Endothelial cell of umbilical vein (primary cell): ENCODE measurements at places on chromosomes 5 and 9. TPM values are rescaled to one million over a fixed set of nuclear protein-coding genes. Genes with fewer than 3 reads are reported as not detected.

The SH3GL2 gene
- polyA plus RNA-seq: 0.08 and 0.12 TPM in 2 replicates

The FYB1 gene
- not detected in 2 replicates for polyA plus RNA-seq

The ADRA1B gene
- 0.77 and 0.89 TPM in 2 replicates for polyA plus RNA-seq

The PCDHGA5 gene
- 0.36 and 0.51 TPM in 2 replicates for polyA plus RNA-seq

The UBE2QL1 gene
- 0.04 and 0.05 TPM in 2 replicates for polyA plus RNA-seq

DNA sequence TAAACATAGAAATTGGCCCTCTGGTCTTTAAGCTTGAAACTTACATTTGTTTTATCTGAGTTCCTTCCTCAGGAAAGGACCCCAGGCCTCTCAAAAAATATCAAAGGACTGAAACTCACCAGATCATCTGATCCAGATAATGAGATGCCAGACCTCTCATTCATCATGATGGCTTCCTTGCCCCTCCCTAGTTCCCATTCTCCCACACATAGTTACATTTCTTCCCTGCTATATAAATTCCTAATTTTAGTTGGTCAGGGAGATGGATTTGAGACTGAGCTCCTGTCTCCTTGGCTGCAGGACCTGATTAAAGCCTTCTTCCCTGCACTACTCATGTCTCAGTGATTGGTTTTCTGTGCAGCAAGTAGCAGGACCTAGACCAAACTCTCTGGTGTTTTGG lies 119.4 kb upstream of the SPIN1 start:
- peaks cover 3% of the 10 kb centered on the region for H3K4me1 ChIP-seq
- no peak for DNase-seq
- no peaks in the 10 kb centered on the region for H3K36me3 ChIP-seq

- H3K4me1 ChIP-seq: no peaks in the 10 kb centered on the region
- H3K27ac ChIP-seq: no peak overlapping the region
- DNase-seq: no peak
These were observed 121.8 kb downstream of the SEMA6A start for GRCh38 chr5:116452774-116453368.

GRCh38 chr5:91910655-91911054 lies 527.5 kb upstream of the ARRDC3 start:
- H3K4me3 ChIP-seq: no peak overlapping the region
- no peak overlapping the region for H3K27ac ChIP-seq
- no peaks in the 10 kb centered on the region for H3K27me3 ChIP-seq
- no peaks in the 10 kb centered on the region for H3K36me3 ChIP-seq

DNA sequence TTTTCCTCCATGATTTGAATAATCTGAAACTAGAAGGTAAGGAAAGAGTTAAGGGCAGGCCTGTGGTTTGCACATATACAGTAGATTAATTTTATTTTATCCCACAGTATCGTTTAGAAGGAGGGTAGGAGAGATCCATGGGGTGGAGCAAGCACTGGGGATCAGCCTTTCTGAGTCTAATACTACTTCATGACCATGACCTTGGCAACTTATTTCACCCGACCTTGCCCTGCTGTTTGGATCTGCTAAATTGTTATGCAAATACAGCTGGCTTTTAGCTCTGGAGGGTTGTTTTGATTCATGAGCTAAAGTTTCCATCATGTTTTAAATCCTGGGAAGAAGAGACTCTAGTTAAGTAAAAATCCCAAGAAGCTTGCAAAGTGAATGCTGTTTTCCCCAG lies 864 bp upstream of the GRIN3A start:
- DNase-seq: no peak
- no peaks in the 10 kb centered on the region for H3K4me1 ChIP-seq
- no peak overlapping the region for H3K4me3 ChIP-seq
- H3K27ac ChIP-seq: no peak overlapping the region

DNA sequence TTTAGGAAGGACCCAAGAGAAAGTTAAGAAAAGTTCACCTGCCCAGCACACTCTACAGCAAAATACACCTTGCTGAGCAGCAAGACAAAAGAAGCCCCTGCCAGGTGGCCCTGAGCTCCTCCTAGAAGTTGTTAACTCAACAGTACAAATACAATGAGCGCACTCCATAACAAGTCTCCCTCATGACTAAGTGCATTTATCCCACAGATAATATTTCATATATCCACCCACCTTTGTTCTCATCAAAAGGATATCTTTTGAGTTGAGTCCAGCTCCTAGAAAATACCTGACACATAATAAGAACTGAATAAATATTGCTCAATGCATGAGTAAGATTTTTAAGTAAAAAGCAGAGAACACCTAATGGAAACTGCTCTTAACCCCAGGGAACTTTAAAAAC lies 73.3 kb downstream of the ABCA1 start:
- H3K4me3 ChIP-seq: no peak overlapping the region
- H3K27me3 ChIP-seq: no peaks in the 10 kb centered on the region
- H3K4me1 ChIP-seq: peaks cover 17% of the 10 kb centered on the region

- no peaks in the 10 kb centered on the region for H3K27me3 ChIP-seq
- H3K4me3 ChIP-seq: no peak overlapping the region
- DNase-seq: no peak
- H3K36me3 ChIP-seq: no peaks in the 10 kb centered on the region
- H3K27ac ChIP-seq: no peak overlapping the region
These were observed 110.4 kb upstream of the ZNF462 start for GRCh38 chr9:106752581-106752980.

- no peak for DNase-seq
- no peak overlapping the region for H3K27ac ChIP-seq
- no peaks in the 10 kb centered on the region for H3K27me3 ChIP-seq
- no peaks in the 10 kb centered on the region for H3K36me3 ChIP-seq
These were observed 15.3 kb upstream of the KIF27 start for GRCh38 chr9:83936523-83936922.

- no peaks in the 10 kb centered on the region for H3K36me3 ChIP-seq
- DNase-seq: no peak
These were observed 375.7 kb downstream of the IRX2 start for GRCh38 chr5:2375757-2376250.

DNA sequence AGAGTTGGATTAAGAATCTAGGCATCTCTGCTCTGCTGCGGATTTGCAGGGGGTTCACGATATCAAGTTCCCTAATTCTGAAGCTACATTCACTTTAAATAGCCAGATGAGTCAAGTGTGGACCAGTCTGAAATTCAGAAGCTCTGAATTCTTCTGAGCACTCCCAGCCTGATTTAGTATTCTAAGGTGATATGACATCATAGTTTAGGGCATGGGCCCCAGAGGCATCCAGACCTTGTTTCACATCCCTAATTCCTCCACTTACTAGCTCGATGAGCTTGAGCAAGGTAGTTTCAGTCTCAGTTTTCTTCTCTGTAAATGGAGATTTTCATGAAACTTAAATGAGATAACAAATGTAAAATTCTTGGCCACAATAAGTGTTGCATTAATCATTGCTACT lies 65.2 kb downstream of the TMEM167A start:
- H3K4me1 ChIP-seq: no peaks in the 10 kb centered on the region
- no peak overlapping the region for H3K4me3 ChIP-seq
- H3K36me3 ChIP-seq: no peaks in the 10 kb centered on the region
- no peak overlapping the region for H3K27ac ChIP-seq

DNA sequence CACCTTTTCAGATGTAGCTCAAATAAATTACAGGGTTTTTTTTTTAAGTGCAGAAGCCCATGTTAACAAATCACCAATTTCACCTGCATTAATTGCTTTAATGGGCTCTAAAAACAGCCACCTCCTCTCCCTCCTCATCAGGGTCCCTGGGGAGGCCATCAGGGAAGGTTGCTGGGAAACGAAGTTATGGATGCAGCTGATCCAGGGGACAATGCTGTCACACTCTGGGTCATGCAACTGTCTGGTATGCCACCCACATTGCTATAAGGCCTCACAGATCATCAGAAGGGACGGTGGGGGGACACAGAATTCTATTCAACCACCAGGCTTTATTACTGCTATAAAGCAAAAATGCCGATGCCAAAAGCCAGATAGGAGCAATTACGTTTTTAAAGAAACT lies 9.3 kb downstream of the WHRN start:
- H3K27me3 ChIP-seq: peaks cover 37% of the 10 kb centered on the region
- no peaks in the 10 kb centered on the region for H3K4me1 ChIP-seq
- no peak overlapping the region for H3K4me3 ChIP-seq
- no peak overlapping the region for H3K27ac ChIP-seq
- no peaks in the 10 kb centered on the region for H3K36me3 ChIP-seq

- H3K27me3 ChIP-seq: no peaks in the 10 kb centered on the region
- H3K27ac ChIP-seq: no peak overlapping the region
- DNase-seq: peak; percentile 48
- H3K4me3 ChIP-seq: no peak overlapping the region
- H3K36me3 ChIP-seq: no peaks in the 10 kb centered on the region
These were observed 50.6 kb downstream of the DEPDC1B start for GRCh38 chr5:60649288-60649917.

- no peaks in the 10 kb centered on the region for H3K36me3 ChIP-seq
- no peak for DNase-seq
- H3K27ac ChIP-seq: no peak overlapping the region
- no peaks in the 10 kb centered on the region for H3K27me3 ChIP-seq
- no peak overlapping the region for H3K4me3 ChIP-seq
These were observed 306.8 kb downstream of the SEMA5A start for GRCh38 chr5:9239071-9239470.

- H3K4me1 ChIP-seq: peaks cover 3% of the 10 kb centered on the region
- no peak for DNase-seq
- H3K27ac ChIP-seq: no peak overlapping the region
- no peak overlapping the region for H3K4me3 ChIP-seq
These were observed 1.4 kb upstream of the PHF24 start for GRCh38 chr9:34956648-34957047.

DNA sequence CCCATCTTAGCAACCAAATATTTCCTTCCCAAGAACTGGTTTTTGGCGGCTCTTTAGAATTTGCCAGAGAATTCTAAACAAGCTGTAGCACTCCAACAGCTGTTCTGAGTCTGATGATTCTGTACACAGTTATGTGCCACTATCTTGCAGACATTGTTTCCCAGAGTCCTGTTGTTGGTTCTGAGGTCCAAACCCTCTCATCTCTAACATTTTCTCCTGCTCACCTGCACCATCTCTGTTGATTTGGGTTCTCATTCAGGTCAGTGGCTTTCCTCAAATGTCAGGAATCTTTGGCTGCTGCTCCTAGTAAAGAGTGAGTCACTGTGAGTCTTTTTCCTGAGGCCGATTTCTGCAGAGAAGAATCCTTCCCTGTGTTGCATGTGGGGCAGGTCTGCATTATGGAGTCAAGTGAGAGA lies 50.0 kb downstream of the CAMSAP1 start:
- peaks cover 9% of the 10 kb centered on the region for H3K4me1 ChIP-seq
- no peak overlapping the region for H3K27ac ChIP-seq
- peak; percentile 31 for DNase-seq
- H3K36me3 ChIP-seq: peaks cover 8% of the 10 kb centered on the region
- no peak overlapping the region for H3K4me3 ChIP-seq
- no peaks in the 10 kb centered on the region for H3K27me3 ChIP-seq

DNA sequence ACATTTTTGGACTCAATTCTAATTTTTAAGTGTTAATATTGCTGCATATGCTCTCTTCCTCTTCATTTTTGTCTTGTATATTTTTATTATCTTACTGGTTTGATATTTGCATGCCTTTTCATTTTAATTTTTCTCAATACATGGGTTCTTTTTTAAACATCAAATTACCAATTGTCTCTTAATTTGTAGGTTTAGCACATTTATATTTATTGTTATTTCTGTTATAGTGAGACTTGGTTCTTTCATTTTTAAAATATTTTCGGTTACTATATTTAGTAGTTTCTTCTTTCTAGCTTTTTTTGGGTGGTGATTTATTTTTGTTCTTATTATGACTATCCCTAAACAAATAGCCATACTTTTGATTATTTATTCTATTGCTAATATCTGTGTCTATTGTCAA lies 19.4 kb downstream of the SPINK5 start:
- no peak for DNase-seq
- no peaks in the 10 kb centered on the region for H3K27me3 ChIP-seq
- no peak overlapping the region for H3K27ac ChIP-seq
- H3K4me3 ChIP-seq: no peak overlapping the region
- H3K36me3 ChIP-seq: no peaks in the 10 kb centered on the region

DNA sequence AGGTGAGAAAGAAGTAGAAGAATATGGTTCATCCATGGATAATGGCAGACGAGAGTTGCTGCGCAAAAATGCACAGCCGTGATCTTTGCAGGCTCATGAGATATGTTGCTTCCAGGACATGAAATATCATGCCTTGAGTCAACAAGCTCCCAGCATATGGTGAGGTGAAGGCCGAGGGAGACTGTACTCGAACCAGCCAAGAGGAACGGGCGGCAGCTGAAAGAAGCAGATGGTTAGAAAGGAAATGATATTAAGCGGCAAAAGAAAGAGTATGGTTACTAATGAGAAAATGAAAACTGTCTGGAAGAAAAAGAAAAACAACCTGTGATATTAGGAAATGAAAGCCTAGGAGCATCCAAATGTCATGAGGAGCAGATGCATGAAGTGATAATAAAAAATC lies 344.7 kb upstream of the DAP start:
- no peaks in the 10 kb centered on the region for H3K4me1 ChIP-seq
- H3K27me3 ChIP-seq: no peaks in the 10 kb centered on the region
- no peak overlapping the region for H3K4me3 ChIP-seq
- H3K36me3 ChIP-seq: no peaks in the 10 kb centered on the region
- DNase-seq: no peak
- H3K27ac ChIP-seq: no peak overlapping the region

GRCh38 chr5:93273176-93273575 lies 307.8 kb downstream of the NR2F1-AS1 start:
- no peak overlapping the region for H3K4me3 ChIP-seq
- H3K27me3 ChIP-seq: no peaks in the 10 kb centered on the region
- H3K4me1 ChIP-seq: peaks cover 30% of the 10 kb centered on the region

- peak overlapping the region; percentile 61 for H3K4me3 ChIP-seq
- peaks cover 59% of the 10 kb centered on the region for H3K4me1 ChIP-seq
- peak; percentile 49 for DNase-seq
- H3K36me3 ChIP-seq: no peaks in the 10 kb centered on the region
These were observed 2.8 kb upstream of the NFIB start for GRCh38 chr9:14316602-14317300.
